GM12878 (cell line): ENCODE measurements at places on chromosomes 5 and 9. TPM values are rescaled to one million over a fixed set of nuclear protein-coding genes. Genes with fewer than 3 reads are reported as not detected.

PCDHB16 gene
- not detected in 2 replicates for polyA plus RNA-seq

PCDHA4 gene
- not detected in 2 replicates for polyA plus RNA-seq

DMRT3 gene
- not detected in 2 replicates for polyA plus RNA-seq

DOCK2 gene
- 106 and 114 TPM in 2 replicates for polyA plus RNA-seq

FGFR4 gene
- polyA plus RNA-seq, result 0.28 and 0.52 TPM in 2 replicates

EIF4E1B gene
- not detected in 2 replicates for polyA plus RNA-seq

ZNF622 gene
- polyA plus RNA-seq, result 56.4 and 57.2 TPM in 2 replicates

DNA sequence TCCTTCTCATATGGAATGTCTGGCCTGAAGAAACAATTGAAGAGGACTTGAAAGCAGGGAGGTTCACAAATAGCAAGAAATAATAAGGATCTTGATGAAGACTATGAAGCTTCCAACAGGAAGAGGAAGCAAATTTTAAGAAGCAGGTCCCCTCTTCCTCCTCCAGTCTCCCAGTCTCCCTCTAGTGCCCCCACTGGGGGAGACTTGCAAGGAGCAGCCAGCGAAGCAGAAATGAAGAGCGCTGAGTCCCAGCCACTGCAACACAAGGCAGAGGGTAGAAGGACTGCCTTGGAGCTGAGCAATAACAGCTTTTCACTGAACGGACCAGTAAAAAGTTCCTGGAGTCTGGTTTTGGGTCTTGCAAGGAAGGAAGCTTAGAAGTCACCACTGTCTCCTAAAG, 32.6 kb upstream of the ACO1 start:
- DNase-seq, result no peak
- no peak overlapping the region for H3K4me3 ChIP-seq
- H3K36me3 ChIP-seq, result no peaks in the 10 kb centered on the region
- H3K4me1 ChIP-seq, result no peaks in the 10 kb centered on the region
- no peaks in the 10 kb centered on the region for H3K27me3 ChIP-seq
- H3K27ac ChIP-seq, result no peak overlapping the region

DNA sequence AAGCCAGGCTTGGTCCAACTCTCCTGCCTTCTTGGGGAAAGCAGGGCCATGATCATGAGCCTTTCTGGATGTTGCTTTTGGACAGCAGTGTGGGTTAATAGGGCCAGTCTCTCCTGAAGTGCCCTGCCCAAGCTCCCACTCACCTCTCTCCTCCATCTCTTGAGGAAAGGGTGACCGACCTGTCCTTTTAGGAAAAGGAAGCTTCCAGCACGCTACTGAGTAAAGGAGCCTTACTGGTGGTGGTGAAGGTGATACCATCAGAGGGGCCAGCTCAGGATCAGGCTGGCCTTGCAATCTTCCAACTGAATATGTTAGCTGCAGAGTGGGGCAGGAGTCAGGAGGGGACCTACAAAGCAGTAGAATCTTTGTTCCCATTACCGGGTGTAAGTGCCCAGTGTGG, 2.2 kb upstream of the RGS3 start:
- H3K27me3 ChIP-seq, result no peaks in the 10 kb centered on the region
- no peaks in the 10 kb centered on the region for H3K4me1 ChIP-seq
- H3K36me3 ChIP-seq, result no peaks in the 10 kb centered on the region
- no peak overlapping the region for H3K27ac ChIP-seq
- H3K4me3 ChIP-seq, result no peak overlapping the region

- H3K4me1 ChIP-seq, result no peaks in the 10 kb centered on the region
- no peak overlapping the region for H3K27ac ChIP-seq
- H3K36me3 ChIP-seq, result no peaks in the 10 kb centered on the region
Measured at GRCh38 chr9:113950195-113951031, 74.3 kb downstream of the ZNF618 start.

GRCh38 chr5:149969181-149969930, 8.8 kb downstream of the SLC26A2 start:
- H3K27ac ChIP-seq, result no peak overlapping the region
- H3K4me1 ChIP-seq, result no peaks in the 10 kb centered on the region
- H3K4me3 ChIP-seq, result no peak overlapping the region
- H3K27me3 ChIP-seq, result no peaks in the 10 kb centered on the region
- no peak for DNase-seq

GRCh38 chr9:84146893-84147710, 166.5 kb downstream of the RMI1 start:
- no peaks in the 10 kb centered on the region for H3K36me3 ChIP-seq
- no peak overlapping the region for H3K4me3 ChIP-seq
- no peaks in the 10 kb centered on the region; the same call in 1 of the 2 replicates for H3K27me3 ChIP-seq
- no peaks in the 10 kb centered on the region for H3K4me1 ChIP-seq

- no peaks in the 10 kb centered on the region; the same call in 1 of the 2 replicates for H3K36me3 ChIP-seq
- no peaks in the 10 kb centered on the region for H3K4me1 ChIP-seq
- H3K27ac ChIP-seq, result no peak overlapping the region
- no peak for DNase-seq
- no peaks in the 10 kb centered on the region for H3K27me3 ChIP-seq
Measured at GRCh38 chr9:108951578-108951977, 17.4 kb downstream of the ABITRAM start.

DNA sequence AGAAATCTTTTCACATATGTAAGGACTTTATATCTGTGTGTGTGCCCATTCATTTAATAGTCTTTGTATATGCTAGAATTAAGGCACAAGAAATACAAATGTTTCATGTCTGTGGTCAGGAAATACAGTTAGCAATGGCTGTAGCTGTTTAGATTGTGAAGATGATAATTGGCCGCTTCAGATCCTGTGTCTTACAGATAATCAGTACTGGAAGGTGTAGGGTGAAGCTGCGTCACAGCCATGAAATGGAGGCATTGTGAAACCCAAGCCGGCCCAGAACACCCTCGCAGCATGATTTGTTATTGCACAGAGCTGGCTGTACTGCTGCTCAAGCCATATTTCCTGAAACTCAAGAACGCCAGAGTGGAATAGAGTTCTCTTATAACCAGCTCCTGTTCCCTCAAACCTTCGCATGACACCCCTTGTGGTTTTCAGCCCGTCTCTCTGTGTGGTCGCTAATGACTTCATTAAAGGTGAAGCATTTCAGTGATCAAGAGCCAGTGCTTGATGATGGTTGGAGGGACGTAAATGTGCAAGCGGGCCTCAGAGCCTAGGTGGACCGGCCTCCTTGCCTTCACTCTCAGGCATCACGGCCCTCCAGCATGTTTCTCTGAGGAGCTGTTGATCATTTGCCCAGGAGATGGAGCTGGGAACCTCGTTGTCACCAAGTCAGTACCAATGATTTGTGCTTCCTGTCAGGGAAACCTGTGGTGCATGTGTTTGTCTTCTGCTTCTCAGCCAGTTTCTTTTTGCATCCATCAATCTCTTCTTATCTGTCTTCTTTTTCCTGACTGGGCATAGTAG, 80.1 kb downstream of the F2RL2 start:
- H3K27me3 ChIP-seq, result no peaks in the 10 kb centered on the region
- no peak for DNase-seq
- H3K36me3 ChIP-seq, result no peaks in the 10 kb centered on the region
- peaks cover 31% of the 10 kb centered on the region for H3K4me1 ChIP-seq

DNA sequence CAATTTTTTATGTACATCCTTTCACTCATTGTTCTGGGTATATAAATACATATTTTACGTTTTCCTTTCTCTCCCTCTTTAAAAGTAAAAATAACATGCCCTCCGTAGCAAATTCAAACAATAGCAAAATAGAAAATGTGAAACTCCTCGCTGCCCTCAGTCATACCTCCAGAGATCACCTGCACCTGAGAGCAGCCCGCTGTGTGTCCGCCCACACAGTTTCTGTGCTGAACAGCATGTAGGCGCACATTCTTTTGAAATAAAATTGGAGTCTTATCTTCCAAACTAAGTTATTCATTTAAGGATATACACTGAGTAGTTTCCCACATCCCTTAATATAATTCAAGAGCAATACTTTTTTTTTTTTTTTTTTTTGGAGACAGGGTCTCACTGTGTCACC, 255.7 kb downstream of the AOPEP start:
- H3K4me1 ChIP-seq, result no peaks in the 10 kb centered on the region
- H3K27ac ChIP-seq, result no peak overlapping the region
- no peak overlapping the region for H3K4me3 ChIP-seq
- no peak for DNase-seq
- no peaks in the 10 kb centered on the region for H3K27me3 ChIP-seq

GRCh38 chr9:94145640-94146039, 61.4 kb downstream of the PTPDC1 start:
- H3K27me3 ChIP-seq, result no peaks in the 10 kb centered on the region
- no peaks in the 10 kb centered on the region; the same call in 1 of the 2 replicates for H3K4me1 ChIP-seq
- no peak for DNase-seq
- no peak overlapping the region for H3K4me3 ChIP-seq
- no peak overlapping the region for H3K27ac ChIP-seq

DNA sequence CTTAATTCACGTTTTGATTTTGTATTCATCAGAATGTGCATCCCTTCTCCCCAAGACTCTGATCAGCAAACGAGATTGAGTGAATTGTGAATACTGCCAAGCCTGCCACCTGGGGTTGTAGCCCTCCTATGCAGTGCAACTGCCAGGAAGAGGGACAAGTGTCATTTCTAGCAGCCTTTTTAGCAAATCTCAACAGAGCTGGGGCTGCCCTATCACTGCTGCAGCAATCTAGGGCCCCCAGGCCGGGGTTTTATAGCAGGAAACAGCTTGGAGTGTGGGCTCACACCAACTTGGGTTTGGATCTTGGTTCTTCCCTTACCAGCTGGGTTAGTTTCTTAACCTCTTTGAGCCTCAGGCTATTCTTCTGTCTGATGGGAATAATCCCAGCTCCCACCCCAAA, 4.0 kb downstream of the CSF1R start:
- H3K36me3 ChIP-seq, result no peaks in the 10 kb centered on the region
- peak overlapping the region; percentile 22; the same call in 1 of the 2 replicates for H3K27ac ChIP-seq
